ENCODE measurements at places on chromosomes 6 and 20.

- DNase-seq, result no peak
These were observed 20.2 kb downstream of the SOBP start for GRCh38 chr6:107510108-107510507.

- DNase-seq, result no peak
These were observed 14.9 kb upstream of the TTPAL start for GRCh38 chr20:44460795-44461141.

DNA sequence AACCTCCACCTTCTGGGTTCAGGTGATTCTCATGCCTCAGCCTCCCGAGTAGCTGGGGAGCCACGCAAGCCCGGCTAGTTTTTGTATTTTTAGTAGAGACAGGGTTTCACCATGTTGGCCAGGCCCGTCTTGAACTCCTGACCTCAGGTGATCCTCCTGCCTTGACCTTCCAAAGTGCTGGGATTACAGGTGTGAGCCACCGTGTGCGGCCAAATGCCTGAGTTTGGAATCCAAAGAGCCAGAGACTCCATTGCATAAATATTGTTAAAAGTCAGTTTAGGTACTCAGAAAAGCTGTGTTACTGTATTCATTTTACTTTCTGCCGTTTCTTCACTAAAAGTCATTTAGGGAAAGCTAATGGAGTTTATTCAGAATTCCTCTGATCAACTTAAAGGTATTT lies 137.3 kb downstream of the SULF2 start:
- DNase-seq, result no peak

GRCh38 chr6:37691904-37692806 lies 5.5 kb downstream of the MDGA1 start:
- peak; percentile 76 for DNase-seq

GRCh38 chr6:33927616-33928015 lies 123.8 kb upstream of the MLN start:
- DNase-seq, result no peak

DNA sequence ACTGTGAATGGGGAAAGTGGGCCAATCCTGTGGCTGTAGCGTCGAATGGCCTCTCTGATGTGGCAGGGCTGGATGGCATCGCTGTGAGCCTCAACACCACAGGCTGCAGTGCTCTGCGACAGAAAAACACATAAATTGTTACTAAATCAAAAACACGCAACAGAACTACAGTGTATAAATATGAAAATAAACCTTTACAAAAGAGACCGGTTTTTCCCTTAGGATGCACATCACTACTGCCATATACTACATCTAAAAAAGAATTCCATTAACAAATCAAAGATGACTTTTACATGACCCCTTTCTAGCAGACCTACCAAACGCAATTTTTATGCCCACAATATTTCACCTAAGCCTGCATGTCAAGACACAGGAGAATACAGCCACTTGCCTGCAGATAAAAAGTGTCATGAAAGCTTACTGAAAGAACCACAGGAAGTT lies 395.5 kb upstream of the RUNX2 start:
- peak; percentile 3 for DNase-seq

DNA sequence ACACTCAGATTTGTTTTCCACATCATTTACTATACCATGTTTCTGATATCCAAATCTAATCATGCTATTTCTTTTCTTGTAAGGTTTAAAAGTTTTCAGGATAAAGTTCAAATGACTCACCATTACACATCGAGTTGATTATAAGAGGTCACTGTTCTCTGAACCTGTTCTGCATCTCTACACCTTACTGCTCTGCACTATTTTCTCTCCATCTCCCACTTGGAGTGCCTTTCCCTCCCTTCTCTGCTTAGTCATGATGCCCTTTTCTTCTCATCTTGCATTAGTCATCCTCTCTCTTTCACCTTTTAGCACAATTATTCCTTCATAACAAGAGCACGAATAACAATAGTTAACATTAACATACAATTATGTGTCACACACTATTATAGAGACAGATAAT lies 37.5 kb upstream of the FUT9 start:
- no peak for DNase-seq

DNA sequence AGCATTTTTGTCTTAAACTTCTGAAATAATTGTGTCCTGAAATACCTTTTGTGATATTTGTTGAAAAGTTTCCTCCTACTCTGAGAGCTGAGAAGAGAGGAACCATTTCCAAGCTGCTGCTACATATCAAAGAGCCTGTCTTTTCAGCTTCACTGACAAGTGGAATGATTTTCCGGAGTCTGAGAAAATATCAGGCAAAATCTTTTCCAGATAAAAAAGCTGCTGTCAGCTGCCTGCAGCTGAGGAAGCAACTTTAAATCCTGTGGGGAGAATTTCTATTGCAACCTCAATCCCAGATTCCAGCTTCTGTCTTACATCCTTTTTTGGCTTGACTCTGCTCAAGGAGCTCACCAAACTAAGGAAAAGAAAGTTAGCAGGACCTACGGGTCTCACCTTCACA lies 904.3 kb downstream of the PHF3 start:
- no peak for DNase-seq

- no peak for DNase-seq
These were observed 31.6 kb upstream of the EPB41L1 start for GRCh38 chr20:36122931-36123288.
